Stimulated activated CD4-positive, alpha-beta T cell treated with anti-CD3 and anti-CD28 coated beads, Interleukin-12 subunit alpha, Interleukin-12 subunit beta, amount 100 ng/mL, for 24 hours (primary cell): ENCODE measurements at places on chromosomes 13 and 19.
A peak's percentile ranks its signal among the peaks of the same experiment; 100 is the strongest.

GRCh38 chr13:110869805-110870706, 44.8 kb downstream of the ANKRD10 start:
- DNase-seq, result no peak

GRCh38 chr19:1304197-1304924, 18.7 kb downstream of the EFNA2 start:
- DNase-seq, result no peak

DNA sequence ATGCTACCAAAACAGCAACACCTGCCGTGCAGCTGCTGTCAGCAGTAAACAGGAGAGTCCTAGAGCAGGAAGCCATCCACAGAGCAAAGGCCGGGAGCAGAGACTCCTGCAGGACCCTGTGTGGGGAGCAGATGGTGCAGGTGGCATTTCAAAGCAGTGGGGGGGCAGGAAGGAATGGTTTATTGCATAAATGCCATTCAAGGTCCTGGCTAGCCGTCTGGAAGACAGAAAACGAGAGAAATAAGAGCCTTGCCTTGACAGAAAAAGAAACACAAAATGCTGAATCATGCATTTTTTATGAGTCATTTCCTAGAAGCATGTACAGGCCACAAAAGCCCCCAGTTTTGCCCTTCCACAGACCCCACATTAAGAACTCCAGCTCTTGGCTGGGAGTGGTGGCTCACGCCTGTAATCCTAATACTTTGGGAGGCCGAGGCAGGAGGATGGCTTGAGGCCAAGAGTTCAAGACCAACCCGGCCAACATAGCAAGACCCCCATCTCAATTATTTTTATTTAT, 5.4 kb downstream of the RSPH6A start:
- DNase-seq, result no peak

GRCh38 chr13:24282256-24282655, 27.1 kb upstream of the C1QTNF9 start:
- no peak for DNase-seq

GRCh38 chr19:679418-680286, 3.5 kb downstream of the FSTL3 start:
- DNase-seq, result peak; percentile 38

GRCh38 chr19:50476224-50476906, at the start of the genes EMC10 and GARIN5A:
EMC10 (plus strand) TSS chr19:50476507; CDS start chr19:50476545, 38 bp downstream.
GARIN5A (minus strand) TSS chr19:50476848; CDS start chr19:50476388, 460 bp downstream.
- DNase-seq, result peak; percentile 90

- DNase-seq, result no peak
Observed at GRCh38 chr19:46376241-46377153, 29.6 kb downstream of the PPP5C start.

- DNase-seq, result no peak
Observed at GRCh38 chr19:55042344-55042678, 4.2 kb upstream of the GP6 start.

- no peak for DNase-seq
Observed at GRCh38 chr19:2984215-2984528, 6.8 kb downstream of the TLE6 start.

- no peak for DNase-seq
Observed at GRCh38 chr19:58218899-58219298, 9.8 kb upstream of the ZNF544 start.

DNA sequence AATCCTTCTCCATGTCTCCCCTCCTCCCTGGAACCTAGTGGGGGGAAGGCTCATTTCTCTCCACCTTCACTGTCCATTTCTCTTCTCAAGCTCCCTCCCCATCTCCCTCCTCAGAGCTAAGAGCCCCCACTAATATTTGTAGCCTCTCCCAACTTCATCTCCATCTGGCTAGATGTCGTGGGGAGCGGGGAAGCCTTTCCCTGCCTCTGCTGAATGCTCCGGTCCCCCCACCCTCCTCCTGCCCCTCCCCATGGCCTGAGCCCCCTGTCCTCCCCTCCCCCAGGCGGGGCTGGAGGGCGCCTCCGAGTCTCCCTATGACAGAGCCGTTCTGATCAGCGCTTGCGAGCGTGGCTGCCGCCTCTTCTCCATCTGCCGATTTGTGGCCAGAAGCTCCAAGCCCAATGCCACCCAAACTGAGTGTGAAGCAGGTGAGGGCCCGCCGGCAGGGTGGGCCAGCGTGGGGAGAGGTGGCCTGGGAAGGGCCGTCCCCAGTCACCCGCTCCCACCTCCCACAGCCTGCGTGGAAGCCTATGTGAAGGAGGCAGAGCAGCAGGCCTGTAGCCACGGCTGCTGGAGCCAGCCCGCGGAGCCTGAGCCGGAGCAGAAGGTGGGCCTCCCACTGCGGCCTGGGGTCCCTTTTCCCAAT, 1.0 kb downstream of the TMEM59L start:
- no peak for DNase-seq

GRCh38 chr13:100637796-100638195, 36.8 kb downstream of the TMTC4 start:
- no peak for DNase-seq

DNA sequence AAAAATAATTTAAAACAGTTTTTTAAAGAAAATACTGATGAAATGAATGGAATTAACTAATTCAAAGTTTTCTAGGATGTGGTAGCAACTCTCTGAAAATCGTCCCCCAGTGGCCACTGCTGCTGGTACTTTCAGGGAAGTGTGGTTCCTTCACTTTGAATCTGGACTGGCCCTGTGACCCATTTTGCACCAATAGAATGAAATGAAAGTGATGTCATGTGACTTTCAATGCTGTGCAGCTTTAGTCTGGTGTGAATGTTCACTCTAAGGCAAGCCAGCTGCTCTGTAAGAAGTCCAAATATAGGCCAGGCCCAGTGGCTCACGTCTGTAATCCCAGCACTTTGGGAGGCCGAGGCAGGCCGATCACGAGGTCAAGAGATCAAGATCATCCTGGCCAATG, 26.4 kb upstream of the HNRNPA1L2 start:
- DNase-seq, result no peak

DNA sequence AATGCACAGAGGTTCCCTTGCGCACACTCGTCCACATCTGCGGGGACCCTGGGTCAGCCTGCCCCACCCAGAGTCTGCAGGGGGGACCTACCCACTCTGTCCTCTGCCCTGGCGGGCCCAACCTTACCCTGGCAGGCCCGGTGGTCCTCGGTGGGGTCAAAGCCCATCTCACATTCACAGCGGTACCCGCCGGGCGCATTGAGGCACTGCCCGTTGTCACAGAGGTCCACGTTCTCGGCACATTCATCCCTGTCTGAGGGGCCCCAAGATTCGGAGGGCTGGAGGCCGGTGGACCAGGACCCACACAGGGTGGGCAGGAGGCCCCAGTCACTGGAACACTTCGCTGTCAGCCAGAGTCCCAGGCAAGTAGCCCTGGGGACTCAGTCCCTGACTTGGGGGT, 38.5 kb downstream of the FBN3 start:
- no peak for DNase-seq

- DNase-seq, result no peak
Observed at GRCh38 chr13:38518328-38518727, 168.5 kb upstream of the FREM2 start.

- DNase-seq, result no peak
Observed at GRCh38 chr19:39472746-39473442, 7.7 kb upstream of the TIMM50 start.

GRCh38 chr13:70784207-70784989, 676.1 kb upstream of the KLHL1 start:
- no peak for DNase-seq

DNA sequence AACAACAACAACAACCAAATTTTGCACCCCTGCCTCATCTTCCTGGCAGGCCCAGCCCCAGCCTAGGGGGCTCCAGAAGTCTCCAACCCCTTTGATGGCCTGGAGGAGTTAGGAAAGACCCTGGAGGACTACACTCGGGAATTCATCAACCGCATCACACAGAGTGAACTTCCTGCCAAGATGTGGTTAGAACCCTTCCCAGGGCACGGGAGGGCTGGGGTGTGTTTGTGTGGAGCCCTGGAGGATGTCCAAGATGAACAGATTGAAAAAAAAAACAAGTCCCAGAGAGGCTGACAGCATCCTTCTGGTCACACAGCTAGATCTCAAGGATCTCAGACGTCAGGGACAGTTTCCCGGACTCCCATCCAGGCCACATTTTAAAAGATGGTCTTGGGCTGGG, 13.3 kb downstream of the APOC1 start:
- no peak for DNase-seq

GRCh38 chr13:43360892-43361610, 337.7 kb downstream of the DNAJC15 start:
- no peak for DNase-seq

- DNase-seq, result no peak
Observed at GRCh38 chr19:11236324-11237301, 2.8 kb upstream of the ANGPTL8 start.

DNA sequence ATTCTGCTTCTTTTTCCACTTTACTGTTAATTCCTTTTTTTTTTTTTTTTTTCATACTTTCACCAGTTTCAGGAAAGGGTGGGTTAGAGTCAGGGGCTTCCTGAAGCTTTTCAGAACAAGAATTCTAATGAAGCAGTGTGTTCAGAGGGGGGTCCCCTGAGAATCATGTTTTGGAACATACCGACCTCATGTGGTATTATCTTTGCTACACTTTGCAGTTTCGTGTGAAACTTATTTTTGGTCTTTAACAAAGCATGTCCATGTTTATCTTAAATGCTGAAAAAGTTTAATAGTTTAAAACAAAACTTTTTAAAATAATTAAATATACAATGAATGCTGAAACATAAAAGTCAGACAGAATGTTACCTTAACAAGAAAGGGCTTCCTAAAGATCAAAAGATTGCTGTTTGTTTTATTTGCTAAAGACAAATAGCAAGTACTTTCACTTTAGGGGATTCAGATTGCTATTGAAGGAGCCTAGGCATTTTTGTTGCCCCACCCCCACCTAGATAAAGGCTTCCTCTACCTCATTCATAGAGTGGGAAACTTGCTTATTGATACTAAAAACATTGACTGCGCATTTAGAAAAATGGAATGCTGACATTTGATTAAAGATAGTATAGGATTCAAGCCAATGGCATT, 21.1 kb upstream of the POMP start:
- no peak for DNase-seq
